ENCODE measurements at places on chromosomes 11 and 22.

- DNase-seq: no peak
Measured at GRCh38 chr11:122715548-122716440, 60.3 kb downstream of the UBASH3B start.

DNA sequence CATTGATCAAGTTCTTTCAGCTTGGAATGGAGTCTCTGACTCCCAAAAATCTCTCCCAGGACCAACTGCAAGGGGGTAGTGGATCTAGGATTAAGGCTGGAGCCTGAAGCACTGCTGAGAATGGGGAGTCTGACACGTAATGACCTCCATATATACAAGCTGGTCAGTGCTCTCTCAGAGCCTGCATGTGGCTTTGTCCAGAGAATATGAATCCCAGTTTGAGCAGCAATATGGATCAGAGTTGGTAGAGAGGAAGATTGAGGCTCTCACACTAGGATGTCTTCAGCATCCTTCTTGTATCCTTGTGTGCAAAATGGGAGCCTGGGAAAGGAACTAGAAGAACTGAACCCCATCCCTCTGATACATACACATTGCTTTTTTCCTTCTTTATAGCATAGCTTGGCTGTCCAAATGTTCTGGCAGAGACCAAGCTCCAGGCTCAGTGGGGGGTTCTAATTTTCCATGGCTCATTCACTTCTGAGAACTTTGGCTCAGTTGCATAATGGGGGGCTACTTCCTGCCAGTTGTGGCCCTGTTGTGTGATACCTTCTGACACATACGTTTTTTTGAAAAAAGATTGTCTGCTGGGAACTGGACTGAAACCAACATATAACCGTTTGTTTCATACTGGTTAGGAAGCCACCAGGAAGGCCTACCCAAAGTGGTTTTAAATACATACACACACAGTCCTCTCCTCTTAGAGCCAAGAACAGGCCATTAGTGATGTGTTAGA, 138.2 kb downstream of the ETS1 start:
- DNase-seq: no peak

DNA sequence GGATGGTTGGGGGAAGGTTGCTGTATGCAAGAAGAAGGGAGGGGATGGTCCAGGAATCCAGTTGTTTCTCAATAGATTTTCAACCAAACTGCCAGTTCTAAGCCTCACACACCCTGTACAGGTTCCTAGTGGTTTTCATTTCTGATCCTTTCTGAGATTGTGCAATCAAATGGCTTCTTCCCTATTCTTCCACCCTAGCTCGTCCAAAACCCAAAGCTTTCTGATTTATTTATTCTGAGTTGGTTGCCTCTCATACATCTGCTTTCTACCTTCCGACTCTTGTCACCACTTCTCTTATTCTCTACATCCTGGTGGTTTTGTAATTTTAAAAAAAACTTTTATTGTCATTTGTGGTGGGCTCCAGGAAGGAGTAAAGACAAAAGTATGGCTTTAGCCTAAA, 12.6 kb downstream of the OR5A2 start:
- DNase-seq: no peak

- no peak for DNase-seq
Measured at GRCh38 chr11:123184531-123184930, 10.5 kb downstream of the CLMP start.

DNA sequence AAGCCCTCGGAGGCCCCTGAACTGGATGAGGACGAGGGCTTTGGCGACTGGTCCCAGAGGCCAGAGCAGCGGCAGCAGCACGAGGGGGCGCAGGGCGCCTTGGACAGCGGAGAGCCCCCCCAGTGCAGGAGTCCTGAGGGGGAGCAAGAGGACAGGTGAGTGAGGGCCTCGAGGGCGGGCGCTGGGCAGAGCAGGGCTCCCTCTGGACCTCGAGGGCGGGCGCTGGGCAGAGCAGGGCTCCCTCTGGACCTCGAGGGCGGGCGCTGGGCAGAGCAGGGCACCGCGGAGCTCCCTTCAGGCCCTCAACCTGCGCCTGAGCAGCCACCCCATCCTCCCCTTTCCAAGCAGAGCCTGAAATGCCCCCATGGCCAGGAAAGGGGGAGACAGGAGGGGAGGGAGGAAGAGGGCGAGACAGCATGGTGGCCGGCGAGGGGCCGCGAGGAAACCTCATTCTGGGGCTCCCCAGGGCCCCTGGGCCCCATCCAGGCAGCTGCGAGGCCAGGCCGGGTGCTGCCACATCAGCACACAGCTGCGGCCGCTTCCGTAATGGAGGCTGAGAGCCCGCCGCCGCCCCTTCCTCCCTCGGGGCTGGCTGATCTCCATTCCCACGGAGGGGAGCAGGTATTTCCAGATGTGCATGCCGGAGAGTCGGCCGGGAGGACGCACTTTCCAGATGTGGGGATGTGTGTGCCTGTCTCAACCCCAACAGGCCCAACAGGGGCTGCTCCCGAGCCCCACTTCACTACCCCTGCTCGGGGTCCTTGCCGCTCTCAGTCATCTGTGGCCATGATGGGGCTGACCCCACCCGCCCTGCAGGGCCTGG, 10.0 kb downstream of the PRR33 start:
- no peak for DNase-seq

GRCh38 chr22:43782448-43782847, 29.7 kb downstream of the EFCAB6 start:
- DNase-seq: no peak

DNA sequence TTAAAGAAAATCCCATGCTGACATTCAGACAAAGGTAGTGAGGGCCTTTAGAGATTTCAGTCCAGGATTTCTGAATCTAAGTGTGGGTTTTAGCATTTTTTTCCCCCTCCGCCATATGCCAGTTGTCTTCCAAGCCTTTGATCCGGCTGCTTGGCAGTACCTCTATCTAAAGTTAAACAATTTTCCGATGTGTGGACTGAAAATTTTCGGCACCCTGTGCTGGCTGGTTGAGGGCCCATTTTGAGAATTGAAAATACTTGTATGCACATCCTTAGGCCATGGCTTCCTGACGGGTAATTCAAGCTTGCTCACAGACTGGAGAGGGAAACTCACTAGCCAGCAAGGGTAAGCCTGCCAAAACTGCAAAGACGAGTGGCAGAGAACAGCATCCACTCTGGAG, 131.9 kb upstream of the NARS2 start:
- no peak for DNase-seq

DNA sequence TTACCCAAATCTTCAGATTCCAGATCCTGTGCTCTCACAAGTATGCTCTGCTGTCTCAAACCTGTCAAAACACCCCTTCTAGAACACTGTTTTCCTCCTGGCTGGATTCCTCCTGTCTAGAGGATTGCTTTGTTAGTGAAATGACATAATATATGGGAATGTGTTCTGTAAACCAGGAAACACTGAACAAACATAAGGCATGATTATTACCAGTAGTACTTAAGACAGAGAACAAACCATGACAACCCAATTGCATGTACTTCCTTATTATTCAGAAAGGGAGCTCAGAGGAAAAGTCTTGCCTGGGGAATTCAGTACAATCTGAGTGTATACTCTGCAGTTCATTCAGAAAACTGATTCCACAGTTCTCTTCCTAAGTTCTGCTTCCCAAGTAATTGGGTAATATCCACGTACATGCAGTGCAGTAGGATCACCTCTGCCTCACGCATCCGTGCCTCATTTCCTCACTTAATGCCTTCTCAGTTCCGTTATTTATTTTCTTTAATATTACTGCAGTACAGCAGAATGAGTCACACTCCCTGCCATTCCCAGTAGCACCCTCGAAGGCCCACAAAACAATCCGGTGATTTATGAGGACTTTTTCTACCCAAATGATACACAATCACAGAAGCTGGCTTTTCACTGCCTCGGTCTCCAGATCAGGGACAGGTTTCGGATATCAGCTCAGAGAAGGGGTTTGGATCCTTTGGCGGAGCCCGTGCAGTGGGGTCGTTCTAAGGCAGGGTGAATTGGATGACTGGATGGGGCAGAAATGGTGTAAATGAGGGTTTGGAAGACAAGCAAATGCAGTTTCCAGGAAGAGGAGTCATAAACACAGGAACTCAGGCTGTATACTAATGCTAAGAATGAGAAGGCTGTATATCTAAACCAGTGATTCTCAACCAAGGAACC, 896.9 kb downstream of the KCNA4 start:
- no peak for DNase-seq

DNA sequence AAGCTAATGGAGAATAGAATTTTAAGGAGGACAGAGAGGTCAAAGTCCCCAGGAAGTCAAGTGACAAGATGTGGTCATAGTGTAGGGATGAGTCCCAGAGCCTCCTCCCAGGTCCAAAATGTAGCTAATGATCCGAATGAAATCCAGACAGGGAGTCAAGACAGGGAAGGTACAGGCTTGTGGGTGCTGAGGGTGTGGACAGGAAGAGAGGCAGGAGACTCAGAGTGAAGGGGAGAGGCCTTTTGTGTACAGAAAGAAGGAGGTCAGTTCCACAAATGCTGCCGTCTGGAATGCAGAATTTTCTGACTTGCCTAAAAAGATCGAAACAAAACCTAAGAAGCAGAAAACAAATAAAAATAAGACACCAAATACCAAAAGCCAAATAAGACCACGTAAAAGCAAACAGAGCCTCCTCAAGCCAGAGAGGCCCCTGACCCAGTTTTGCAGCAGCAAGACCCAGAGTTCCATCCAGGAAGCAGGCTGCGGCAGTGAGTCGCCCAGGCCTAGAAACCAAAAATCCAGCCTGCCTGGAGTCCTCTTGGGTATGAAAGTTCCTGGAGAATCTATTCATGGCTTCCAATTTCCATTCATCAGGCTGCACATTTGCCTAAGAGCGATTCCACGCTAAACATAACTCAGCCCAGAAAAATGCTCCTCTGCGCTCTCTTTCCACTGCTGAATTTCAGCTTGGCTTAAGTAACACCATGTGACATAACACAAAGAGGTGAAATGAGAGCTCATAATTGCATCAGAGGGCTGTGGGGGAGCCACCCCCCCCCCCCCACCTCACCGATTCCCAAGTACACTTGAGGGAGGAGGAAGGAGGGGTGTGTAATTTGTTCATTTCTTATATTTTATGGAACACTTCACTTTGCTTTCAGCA, 71.2 kb downstream of the KIRREL3 start:
- DNase-seq: no peak

DNA sequence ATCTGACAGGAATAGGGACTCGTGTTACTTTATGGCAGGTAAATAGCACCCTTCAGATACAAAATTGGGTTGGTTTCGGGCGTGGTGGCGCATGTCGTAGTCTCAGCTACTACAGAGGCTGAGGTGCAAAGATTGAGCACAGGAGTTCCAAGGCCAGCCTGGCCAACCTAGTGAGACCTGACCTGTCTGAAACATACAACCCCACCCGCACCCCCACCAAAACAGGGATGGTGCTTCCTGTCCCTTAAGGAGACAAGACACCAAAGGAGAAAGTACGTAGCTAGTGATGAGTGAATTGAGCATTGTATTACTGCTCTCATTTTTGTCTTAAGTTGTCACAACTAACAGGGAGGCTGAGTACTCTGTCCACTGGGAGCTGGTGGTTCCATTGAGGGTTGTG, 14.1 kb downstream of the RBM4 start:
- DNase-seq: no peak

DNA sequence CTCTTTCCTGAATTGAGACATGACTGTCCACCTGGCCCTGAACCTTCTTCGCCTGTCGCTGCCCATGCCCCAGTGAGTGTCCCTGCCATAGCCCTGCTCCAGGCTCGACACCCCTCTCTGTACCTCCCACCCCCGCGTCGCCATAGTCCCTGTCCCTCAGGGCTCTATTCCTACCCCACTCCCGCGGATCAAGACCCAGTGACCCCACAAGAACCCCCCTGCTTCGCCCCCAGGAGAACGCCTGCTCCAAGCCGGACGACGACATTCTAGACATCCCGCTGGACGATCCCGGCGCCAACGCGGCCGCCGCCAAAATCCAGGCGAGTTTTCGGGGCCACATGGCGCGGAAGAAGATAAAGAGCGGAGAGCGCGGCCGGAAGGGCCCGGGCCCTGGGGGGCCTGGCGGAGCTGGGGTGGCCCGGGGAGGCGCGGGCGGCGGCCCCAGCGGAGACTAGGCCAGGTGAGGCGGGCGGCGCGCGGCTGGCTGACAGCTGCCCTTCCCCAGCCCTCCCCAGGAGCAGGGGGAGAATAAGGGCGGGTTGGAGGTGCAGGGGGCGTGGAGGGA, 5.6 kb downstream of the NRGN start:
- no peak for DNase-seq

DNA sequence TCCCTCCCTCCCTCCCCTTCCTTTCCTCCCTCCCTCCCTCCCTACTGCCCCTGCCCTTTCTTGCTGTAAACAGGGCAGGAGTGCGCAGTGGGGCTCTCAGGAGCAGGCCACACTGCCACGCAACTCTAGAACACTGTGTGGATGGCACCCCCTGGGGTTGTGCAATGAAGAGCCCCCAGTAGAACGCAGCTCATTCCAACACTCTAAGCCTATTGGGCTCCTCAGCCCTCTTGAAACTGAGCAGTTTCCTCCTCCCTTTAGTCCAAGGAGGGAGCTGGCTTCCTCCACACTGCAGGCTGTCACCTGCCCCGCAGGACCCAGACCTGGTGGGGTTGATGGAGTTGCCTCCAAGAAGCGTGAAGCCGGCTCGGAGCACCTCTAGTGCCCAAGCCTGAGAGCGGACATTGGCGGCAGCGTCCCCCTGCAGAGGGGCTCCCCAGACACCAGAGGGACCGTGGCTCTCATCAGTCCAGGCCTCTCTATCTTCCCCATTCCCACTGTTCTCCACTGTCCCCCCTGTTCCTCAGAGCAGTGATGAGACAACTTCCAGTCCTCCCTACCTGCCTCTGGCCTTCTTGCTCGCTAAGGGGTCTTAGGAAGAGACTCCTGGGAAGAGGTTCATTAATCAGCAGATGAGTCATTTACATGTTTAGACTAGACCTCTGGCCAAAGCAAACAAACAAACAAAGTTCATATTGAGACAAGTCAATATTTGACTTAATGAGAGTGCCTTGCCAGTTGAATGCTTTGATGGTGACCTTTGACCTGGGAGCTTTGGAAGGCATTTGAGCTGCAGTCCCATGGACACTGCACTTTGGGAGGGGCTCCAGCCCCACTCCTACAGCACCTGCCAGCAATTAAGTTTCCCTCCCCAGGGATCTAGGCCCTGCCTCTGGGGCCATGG, 64.0 kb downstream of the RPUSD4 start:
- DNase-seq: no peak

GRCh38 chr11:132206993-132207392, 836.6 kb downstream of the NTM start:
- DNase-seq: no peak
